Thoracic aorta (tissue), 2 donors: ENCODE measurements at places on chromosomes 12 and 14.

DNA sequence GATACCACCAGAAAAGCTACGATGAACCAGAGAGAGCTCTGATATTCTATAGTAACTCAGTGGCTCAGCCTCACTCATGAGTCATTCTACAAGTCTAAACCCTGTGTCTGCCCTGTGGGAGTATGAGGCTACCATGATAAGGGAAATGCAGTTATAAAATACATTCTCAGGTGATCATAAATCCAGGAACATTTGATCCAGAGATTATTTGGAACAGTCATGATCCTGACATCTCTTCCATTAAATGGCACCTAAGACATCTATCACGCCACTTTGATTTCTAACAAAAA, 202.6 kb upstream of the RASSF8 start:
- no peak for DNase-seq

- DNase-seq = no peak
Observed at GRCh38 chr14:44712024-44712815, 205.1 kb upstream of the FSCB start.

GRCh38 chr12:83826112-83826511, 1086.5 kb downstream of the SLC6A15 start:
- no peak for DNase-seq

DNA sequence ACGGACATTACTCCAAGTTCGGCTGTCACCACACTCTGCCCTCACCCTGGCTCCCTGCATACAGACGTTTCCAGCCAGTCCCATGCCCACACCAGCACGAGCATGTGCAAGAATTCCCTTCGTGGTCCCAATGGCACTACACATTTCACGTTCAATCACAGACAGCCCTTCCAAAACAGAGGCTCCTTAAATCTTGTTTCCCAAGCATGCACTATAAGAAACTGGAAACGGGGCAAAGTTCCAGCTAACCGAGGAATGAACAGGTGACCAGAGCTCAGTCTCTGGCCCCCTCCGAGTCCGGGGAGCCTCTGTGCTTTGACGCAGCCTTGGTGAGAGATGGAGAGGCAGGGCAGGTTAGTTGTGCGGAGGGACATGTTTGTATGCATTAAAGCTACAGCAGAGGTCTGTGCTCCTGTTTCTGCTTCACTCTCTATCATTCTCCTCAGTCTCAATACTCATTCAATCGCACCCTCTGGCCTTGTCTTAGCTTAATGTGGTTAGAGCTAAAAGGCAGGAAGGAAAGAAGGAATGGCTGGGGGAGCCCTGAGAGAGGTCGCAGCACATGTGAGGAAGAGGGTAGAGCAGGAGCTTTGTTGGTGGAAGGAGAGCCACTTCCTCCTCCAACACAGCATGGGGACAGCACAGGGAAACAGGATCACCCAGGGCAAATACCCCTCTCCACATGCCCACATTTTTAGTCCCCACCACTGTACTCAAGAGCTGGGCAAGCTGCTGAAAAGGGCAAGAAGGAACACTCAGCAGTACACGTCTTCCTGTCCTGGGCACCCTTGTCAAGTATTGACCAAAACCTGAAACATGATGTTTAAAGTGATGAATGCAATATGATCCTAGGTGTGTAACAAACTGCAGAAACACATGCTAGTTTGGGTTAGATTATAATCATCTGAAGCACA, 12.2 kb upstream of the SELPLG start:
- DNase-seq = no peak

- DNase-seq = no peak
Observed at GRCh38 chr12:106692896-106693820, 81.3 kb upstream of the RIC8B start.

- no peak for DNase-seq
Observed at GRCh38 chr12:48388938-48389337, 38.2 kb upstream of the ZNF641 start.

DNA sequence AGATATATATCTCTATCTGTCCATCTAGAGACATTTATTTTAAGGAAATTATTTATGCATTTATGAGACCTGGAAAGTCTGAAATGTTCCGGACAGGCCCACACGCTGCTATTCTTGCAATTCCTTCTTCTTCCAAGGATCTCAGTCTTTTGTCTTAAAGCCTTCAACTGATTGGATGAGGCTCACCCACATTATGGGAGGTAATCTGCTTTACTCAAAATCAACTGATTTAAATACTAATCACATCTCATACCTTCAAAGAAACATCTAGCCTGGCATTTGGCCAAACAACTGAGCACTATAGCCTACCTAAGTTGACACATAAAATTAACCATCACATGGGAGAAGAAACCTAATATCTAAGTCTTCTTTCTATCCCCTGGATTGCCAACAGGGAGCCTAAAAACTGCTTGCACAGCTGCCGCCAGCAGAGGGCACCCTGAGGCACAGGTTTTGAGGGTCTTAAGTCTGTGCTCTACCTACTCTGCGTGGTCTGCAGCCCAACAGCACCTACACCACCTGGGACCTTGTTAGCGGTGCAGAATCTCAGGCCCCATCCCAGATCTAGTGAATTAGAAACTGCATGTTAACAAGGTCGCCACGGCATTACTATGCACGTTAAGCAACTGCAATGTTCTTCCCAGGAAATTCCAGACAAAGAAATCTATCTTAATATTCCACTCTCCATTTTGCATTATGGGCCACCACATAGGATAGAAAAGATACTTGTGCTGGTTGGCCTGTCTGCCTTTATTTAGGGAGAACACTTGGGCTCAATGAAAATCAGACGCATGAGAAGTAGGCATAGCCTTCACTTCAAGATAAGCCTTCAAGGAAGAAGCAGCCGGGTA, 249.7 kb downstream of the FOXG1 start:
- no peak for DNase-seq

GRCh38 chr14:103713304-103714062, 1.8 kb downstream of the XRCC3 start:
- DNase-seq = no peak

DNA sequence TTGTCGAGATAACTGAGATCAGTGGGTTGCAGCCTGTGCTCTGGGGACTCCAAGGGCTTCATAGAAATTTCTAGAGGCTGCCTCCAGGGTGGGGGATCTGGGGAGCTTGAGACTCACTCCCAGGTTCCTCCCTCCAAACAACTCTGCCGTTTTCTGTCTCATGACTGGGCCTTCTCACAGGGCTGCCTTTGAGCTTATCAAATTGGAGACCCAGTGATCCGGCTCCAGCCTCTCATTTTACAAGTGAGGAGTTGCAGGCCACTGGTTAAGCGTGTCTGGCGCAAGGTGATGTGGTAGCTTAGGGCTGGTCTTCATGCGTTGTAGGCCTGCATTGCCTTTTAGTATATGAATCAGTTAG, 85.8 kb downstream of the SLC25A47 start:
- no peak for DNase-seq

- DNase-seq = peak; percentile 47
Observed at GRCh38 chr12:2267703-2268470, 215.1 kb downstream of the CACNA1C start.
